ENCODE measurements at places on chromosomes 1 and 21.

DNA sequence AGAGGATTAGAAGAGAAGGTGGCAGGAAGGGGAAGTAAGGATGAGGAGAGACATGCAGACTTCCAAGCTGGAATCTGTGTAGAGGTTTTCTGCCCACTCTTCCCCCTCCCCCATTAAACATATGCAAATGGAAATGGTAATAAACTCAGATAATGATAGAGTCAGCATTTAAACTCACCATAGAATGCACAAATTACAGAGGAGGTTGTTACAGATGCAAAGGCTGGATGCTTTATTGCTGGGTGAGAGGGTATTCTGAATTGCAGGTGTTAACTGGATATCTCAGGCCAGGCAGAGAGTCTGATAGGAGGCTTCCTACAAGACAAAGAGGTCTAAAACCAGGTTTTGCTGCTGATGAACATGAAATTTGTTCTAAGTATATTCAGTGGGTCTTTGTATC lies 372.5 kb downstream of the SEC16B start:
- DNase-seq, result no peak

DNA sequence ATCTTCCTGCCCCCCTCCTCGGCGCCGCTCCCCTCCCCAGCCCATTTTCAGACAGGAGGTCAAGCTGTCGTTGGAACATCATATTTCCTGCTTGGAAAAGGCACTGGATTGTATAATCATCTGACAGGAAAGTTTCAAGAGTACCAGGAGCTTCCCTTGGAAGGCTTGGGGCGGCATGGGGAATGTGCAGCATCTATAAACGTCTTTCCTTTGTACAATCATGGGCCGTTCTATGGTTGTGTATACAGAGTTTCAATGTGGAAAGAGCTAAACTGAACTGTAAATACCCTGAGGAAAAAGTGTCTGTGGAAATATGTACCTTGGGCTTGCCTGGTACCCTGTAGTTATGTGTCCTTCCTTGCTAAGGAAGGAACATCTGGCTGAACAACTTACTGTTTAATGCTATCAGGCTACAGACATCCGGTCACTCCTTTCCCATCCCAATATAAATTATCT lies 368.1 kb upstream of the ADGRL2 start:
- DNase-seq, result no peak

DNA sequence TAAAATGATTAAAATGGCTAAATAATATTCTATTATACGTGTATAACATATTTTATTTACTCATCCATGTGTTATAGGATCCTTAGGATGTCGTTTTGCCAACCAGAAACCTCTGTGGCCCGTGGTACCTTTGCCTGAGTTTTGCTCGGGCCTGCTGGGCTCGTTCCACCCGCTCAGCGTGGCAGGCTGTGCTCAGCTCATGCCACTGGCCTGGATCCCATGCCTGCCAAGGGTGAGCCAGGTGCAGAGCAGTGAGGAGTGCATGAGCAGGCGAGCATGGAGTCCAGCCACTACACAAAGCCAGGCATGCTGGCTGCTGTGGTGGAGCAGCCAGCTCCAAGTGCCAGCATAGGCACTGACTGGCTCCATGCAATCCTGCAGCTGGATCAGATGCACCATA lies 417.2 kb downstream of the TTLL7 start:
- no peak for DNase-seq

DNA sequence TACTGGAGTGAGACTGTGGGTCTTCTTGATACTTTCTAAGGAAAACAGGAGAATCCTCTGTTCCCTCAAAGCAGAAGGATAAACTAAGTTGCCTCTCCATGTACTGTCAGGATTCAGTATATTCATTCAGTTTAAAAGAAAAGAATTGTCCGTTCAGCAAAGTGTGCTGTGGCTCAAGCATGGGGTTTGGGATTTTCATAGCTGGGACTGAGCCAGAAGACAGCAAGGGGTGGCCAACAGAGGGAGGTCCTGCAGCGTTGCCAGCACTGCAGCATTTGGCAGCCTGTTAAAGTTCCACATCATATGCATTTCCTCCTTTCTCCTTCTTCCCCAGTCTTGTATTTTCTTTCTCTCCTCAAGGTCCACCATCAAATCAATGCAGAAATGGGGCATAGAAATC lies 75.1 kb downstream of the DTL start:
- no peak for DNase-seq

- no peak for DNase-seq
Measured at GRCh38 chr1:231605149-231606100, 21.2 kb upstream of the DISC1 start.

DNA sequence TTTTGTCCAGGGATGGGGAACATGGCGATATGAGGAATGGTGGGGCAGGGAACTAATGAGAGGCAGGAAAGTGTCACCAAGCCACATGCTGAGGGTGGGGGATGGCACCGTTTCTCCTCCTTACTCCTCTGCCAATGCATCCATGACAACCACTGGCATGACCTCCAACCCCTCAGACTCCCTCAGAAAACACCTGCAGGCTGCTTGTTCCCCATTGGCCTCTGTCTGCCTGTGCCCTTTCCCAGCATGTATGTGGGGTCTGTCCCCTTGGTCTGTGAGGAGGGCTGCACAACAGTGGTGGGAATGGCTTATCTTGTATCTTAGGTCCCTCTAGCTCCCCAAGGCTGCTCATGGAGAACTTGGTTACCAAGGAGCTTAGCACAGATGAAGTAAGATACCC lies 137.2 kb upstream of the NGF start:
- no peak for DNase-seq

DNA sequence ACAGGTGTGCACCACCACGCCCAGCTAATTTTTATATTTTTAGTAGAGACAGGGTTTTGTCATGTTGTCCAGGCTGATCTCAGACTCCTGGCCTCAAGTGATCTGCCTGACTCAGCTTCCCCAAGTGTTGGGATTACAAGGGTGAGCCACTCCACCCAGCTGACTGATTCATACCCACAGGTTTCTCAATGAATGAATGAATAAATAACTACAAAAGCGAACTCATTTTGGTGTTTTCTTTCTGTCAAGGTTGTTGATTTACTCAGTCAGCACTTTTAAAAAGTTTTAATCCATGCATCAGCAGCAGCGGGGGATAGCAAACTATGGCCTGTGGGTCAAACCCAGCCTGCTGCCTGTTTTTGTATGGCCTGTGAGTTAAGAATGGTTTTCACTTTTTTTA lies 217.5 kb downstream of the FAF1 start:
- no peak for DNase-seq

- no peak for DNase-seq
Measured at GRCh38 chr1:42165511-42166210, 1.1 kb upstream of the GUCA2A start.

- no peak for DNase-seq
Measured at GRCh38 chr1:206953626-206954025, 7.4 kb upstream of the PIGR start.

- DNase-seq, result no peak
Measured at GRCh38 chr1:20555025-20555757, 2.8 kb downstream of the FAM43B start.

DNA sequence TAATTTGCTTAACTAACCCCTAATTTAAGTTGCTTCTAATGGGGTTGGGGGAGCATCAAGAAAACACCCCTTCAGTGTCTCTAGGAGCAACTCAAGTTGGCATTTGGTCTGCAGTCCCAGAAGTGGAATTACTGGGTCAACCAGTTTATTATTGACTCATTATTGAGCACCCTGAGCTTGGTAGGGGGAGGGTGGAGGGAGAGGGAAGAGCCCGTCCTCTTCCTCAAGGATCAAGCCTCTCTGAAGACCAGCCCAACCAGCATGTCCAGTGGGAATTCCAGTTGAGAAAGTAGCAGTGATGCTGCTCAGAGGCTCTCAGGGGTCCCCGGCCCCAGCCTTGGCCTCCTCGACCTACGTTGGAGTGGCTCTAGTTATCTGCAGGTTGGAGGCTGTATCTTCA lies 2.1 kb upstream of the PLA2G2F start:
- no peak for DNase-seq

DNA sequence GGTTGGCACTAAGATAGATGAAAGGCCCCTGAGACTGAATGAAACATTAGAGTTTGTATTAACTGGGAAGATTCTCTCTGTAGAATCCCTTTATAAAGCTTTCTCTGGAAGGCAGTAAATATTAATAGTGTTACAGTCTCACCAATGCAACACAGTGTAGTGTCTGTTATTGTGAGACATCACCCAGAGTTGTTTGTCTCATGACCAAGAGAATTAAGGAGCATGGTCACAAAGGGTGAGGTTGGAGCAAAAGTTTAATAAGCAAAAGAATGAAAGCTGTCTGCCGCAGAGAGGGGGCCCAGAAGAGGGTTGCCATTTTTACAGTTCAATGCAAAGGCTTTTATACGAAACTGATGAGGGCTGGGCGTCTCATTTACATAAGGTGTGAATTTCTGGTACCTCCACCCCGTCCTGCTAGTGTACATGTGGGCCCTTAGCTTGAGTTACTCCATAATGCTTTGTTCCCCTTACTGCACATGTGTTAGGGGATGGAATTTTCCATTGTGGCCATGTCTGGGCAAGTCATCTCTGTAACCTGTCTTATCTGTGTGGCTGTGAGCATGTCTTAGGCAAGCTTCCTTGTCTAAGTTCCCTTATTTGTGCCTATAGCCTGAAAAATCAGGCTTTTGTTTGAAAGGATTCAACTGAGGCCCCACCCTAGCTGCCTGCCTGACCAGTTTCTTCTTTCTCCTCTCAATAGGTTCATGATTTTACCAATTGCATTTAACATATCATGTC lies 184.1 kb downstream of the RASAL2 start:
- no peak for DNase-seq

GRCh38 chr1:87252406-87252805 lies 76.3 kb upstream of the LMO4 start:
- no peak for DNase-seq

- DNase-seq, result no peak
Measured at GRCh38 chr1:155909894-155910293, 1.3 kb downstream of the RIT1 start.
